CMK (cell line): ENCODE measurements at places on chromosomes 12 and 14.

- DNase-seq, result no peak
These were observed at the start of gene PLD4 for GRCh38 chr14:104924421-104925213. Gene PLD4 (plus strand): TSS chr14:104924879. CDS start chr14:104927141, 2,262 bp downstream.

DNA sequence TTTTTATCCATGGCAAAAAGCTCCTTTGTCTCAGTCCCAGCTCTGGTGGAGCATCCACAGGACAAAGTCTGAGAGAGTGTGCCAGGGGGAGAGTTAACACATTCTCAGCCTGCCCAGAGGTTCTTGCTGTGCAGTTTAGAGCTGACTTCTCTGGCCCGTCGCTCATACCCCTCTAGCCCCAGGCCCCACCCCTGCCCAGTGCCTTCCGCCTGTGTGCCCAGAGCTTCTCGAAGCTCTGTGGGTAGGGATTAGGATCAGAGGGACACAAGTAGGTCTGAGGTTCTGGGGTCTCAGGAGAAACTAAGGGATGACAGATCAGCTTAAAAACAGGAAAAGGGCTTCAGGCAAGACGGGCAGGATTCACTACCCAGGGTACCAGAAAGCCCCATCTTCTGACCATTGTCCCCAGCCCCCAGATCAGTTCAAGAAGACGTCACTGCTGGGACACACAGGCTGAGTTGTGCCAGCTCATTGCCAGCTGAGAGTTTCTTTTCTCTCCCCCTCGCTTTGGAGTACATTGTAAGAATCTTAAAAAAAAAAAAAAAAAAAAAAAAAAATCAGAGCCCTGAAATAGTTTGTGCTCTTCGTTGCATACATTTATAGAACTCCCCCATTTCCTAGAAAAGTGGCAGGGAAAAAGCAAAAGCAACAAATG lies 127.0 kb downstream of the GCH1 start:
- DNase-seq, result no peak

DNA sequence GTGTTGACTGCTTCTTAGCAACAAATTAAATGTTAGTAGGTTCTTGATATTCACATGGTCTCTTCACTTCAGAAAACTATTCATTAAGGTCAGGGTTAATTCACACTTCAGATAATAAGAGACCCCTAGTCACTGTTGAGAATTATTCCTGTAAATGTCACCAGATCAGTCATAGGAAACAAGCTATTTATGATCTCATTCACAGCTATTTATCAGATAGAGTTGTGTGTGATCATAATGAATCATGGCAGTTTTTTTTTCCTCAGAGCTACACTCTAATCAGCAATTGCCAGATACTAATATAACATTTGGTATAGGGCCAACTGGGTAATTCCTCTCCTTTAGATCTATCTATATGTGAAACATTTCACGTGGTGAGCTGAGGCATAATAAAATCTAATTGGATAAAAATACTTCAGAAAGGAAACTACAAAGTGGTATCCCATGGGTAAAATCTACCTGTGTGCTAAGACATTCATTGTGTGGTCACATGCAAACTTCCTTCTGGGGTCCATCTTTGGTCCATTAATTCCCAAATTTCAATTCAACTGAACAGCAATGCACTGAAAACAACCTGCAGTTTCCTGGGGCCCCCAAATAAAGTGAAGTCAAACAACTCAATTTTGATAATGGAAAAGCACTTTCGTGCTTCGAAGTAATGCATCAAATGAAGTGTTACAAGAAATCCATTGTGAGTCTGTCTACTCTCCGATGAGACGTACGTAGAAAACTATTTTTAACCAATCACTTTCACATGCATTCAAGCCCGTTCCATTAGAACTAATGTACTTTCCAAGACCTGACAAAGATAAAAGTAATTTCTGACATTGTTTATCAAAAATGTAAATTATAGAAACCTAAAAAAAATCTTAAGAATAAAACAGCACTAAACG lies 197.0 kb downstream of the ACSS3 start:
- no peak for DNase-seq

GRCh38 chr14:104964546-104964945 lies 13.6 kb downstream of the AHNAK2 start:
- no peak for DNase-seq

DNA sequence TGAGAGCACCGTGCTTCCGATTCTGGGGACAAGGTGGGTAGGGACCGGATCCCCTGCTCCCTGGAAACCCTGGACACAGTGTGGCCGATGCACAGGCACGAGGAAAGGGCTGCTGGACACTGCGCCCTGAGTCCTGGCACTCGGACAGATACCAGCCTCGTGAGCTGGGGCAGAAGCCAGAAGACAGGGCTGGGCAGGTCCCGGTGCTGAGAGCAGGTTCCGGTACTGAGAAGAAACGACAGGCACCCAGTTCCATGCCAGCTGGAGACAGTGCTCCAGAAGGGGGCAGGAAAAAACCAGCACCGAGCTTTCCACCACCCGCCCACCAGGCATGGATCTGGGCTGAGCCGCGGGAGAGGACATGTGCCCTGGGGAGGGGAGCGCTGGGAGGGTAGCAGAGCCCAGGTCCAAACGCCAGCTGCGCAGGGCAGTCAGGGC lies 6.5 kb downstream of the XRCC3 start:
- DNase-seq, result no peak

- no peak for DNase-seq
These were observed 948.4 kb upstream of the ATXN7L3B start for GRCh38 chr12:73589220-73589619.

DNA sequence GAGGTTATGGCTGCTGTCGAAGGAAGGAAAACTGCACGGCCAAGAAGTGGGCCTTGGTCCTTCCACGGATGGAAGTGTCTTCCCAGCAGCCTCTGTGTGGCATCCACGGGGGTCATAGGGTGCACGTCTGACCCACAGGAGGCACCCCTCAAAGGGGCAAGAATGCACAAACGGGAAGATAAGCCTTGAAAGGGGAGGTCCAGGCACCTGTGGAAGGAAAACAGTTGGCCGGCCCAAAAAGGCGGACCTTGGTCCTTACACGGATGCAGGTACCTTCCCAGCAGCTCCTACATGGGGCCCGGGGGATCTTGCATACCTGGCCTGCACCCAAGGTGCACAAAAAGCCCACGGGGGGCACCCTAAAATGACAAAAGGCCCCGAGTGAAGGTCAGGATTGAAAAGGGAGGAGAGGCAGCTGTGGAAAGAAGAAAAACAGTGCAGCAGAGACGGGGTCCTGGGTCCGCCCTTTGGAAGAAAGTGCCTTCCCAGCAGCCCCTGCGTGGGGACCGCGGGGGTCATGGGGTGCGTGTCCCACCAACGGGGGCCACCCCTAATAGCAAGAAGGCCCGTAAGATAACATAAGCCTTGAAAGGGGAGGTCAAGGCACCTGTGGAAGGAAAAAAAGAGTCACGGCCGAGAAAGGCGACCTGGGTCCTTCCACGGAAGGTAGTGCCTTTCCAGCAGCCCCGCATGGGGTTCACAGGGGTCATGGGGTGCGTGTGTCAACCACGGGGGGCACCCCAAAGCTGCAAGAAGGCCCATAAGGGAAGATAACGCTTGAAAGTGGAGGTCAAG lies 276.1 kb downstream of the ALG10 start:
- DNase-seq, result no peak
